NCI-H1092 treated with DMSO at 0.1 percent for 48 hours (cell line): ENCODE measurements at places on chromosomes 7 and 10.

DNA sequence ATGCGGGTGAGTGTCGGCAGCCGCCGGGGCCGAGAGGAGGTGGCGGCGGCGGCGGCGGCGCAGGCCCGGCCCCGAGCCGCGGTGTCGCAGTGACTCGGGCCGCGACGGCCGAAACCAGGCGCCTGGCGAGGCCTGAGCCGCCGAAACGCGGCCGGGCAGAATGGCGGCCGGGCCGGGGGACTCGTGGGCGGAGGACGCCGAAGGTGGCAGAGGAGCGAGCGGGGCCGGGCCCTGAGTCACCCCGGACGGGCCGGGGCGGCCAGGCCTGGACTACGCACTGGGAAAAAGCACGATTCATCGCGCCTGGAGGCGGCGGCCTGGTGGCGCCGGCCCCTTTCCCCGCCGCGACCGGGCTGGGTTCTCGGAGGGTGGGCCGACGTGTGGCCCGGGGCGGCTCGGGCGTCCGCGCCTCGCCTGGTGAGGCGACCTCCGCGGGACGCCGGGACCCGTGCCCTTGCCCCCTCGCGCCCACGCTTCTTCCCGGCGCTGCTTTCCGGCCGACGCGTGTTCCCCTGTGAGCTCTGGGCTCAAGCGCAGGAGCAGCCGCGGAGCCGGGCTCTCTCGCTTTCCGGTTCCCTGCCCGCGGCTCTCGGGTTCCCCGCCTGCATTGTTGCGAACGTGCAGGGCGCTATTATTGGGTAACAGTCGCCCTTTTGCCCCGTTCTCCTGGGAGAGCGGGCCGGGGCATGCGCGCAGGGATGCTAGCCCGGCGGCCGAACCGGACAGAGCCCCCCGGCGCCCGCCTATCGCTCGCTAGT, 500 bp downstream of the CUL1 start:
- DNase-seq, result peak; percentile 56

- DNase-seq, result no peak
Observed at GRCh38 chr7:27031289-27032172, 64.3 kb downstream of the HOXA1 start.

GRCh38 chr10:83990126-83990525, 149.2 kb upstream of the GHITM start:
- DNase-seq, result no peak

DNA sequence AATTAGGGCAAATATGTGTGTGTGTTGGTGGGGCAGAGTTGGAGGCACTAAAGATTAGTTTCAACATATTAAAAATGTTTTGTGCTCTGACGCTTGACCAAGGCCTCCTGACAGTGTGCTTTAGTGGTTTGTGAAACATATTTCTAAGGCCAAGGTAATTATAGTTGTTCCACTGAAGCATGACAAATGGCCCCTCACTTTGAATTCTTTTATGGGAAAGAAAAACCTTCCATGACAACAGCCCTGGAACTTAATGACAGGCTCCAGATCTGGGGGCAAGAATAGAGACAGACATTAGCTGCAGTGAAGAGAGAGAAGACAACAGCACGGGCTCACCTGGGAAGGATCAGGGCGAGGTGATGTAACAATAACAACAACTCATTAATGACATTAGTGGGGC, 155.8 kb downstream of the CHN2 start:
- DNase-seq, result peak; percentile 51
